Activated T-cell treated with anti-CD3 and anti-CD28 coated beads, Interleukin-2, amount 50 U/mL, for 1 hour (primary cell): ENCODE measurements at places on chromosomes 1 and 21.

DNA sequence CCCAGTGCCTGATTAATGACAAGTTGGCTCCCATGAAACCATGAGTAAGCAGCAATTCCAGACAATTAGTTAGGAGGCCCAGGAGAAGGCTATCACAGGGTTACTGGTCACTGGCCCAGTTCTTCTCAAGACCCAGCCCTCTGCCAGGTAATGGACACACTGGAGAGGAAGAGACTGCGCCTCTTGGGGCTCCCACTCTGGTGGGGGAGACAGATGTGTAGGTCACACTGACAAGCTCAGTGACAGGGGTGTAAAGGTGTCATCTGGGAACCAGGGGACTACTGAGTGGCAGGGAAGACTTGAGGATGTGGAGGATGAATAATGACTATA, 4.9 kb downstream of the HPCA start:
- no peak for DNase-seq

- no peak for DNase-seq
These were observed 82.3 kb downstream of the TBX19 start for GRCh38 chr1:168362991-168363390.

DNA sequence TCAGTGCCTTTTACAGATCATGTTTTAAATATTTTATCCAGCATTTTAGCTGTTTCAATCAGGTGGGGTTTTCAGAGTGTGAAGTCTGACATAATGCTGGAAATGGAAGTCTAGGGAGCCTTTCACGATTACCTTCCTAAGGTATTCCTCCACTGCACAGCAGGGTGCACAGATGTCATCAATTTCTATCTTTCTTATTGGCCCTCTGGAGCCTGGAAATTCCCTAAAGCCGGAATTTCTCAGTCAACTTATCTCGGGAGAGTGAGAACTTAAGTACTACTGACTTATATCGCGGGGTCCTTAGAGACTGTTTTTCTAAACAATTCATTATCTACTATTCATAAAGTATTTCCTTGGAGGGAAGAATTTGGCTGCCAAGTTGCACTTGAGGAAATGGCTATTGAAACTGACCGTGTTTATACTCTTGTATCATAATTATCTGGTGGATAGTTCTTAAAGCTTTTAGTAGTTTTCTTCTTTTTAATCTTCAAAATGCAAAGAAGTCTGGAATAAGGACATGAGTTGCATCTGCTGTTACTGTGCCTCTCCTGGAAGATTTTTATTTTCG, 311.8 kb upstream of the B3GALT2 start:
- DNase-seq, result no peak

DNA sequence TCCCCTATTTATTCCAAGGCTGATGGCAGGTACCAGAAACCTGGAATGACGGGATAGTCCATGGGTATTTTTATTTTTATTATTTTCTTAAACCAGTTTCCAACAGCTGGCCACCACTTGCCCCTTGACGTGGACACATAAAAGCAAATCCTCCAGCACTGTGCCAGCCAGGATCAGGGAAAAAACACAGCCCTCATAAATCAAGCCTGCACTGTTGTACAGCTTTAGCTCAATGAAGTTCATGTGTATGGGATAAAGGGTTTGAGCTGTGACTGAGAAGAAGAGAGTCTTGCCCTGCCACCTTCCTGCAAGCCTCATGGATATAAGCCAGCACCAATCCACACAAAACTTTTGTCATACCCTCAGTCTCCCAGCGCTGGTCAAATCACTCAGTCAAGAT, 303.8 kb upstream of the SPAG17 start:
- DNase-seq, result no peak

DNA sequence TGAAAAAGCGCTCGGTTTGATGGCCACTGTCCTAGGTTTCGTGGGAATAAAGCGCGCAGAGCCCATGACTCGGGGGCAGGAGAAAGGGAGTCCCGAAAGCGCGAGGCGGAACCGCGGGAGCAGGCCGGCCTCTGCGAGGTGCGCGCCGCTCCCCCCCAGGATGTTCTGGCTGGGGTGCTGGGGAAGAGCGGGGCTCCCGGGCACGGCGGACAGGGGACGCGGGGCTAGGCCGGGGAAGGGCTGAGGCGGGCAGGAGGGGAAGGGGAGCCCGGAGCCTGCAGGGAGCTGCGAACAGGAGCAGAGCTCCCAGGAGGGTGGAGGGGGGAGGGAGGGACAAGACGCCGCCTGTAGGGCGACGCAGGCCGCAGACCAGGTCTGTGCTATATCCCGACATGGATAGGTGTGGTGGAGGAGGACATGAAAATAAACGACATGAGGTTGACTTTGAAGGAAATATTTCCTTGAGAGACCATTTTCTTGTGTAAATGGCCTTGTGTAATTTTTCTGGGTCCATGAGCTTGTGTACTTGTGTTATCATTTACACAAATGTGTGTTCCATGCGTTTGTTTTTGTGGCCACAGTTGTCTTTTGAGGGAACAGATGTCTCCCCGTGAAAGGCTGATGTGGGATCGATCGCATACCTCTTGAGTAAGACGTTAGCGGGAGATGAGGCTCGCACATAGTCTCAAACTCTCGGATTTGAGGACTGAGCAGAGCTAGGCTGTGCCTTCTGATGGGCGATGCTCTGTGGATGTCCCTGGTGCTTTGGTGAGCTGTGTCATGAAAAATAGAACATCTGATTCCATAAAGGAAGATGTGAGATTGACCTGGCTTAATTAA, 1.3 kb downstream of the PCNT start:
- no peak for DNase-seq

GRCh38 chr1:87329526-87330056, 911 bp downstream of the LMO4 start:
- DNase-seq, result no peak
